BJ (cell line): ENCODE measurements at places on chromosomes 7 and 10.

- DNase-seq: no peak
Measured at GRCh38 chr7:154433632-154434598, 381.7 kb downstream of the DPP6 start.

GRCh38 chr7:106041140-106041717 is 70.9 kb downstream of the SYPL1 start:
- DNase-seq: no peak

- no peak for DNase-seq
Measured at GRCh38 chr7:21763818-21764217, 181.9 kb downstream of the CDCA7L start.

DNA sequence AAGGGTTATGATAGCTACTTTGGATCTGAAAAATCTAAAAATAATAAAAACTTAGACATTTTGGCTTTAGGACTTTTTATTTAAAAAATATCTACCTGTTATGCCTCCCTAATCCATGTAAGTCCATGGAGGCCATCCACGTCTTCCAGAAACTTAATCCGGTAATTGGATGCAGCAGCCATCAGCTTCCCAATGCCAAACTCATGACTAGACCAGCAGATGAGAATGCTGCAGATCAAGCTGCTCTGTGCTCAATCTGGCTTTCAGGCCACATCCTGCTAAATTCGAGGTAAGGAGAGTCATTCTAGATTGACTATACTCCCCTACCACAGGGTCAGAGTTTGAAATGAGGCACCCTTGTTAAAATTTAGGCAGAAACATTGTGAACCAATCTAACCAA is 168.5 kb upstream of the TCERG1L start:
- no peak for DNase-seq

DNA sequence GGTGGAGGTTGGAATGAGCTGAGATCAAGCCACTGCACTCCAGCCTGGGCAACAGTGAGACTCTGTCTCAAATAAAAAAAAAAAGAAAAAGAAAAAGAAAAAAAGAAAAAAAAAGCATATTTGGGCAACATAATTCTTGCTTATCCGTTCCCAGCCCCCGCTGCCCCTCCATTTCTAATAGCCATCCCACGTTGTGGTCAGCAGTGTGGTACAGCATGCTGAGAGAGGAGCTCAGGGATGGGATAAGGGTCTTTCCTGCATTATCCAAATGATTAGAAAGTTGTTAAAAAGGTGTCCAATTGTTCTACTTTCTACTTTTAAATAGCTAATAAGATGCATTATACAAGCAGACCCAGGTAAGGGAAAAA is 104.9 kb upstream of the ZNF92 start:
- DNase-seq: no peak

GRCh38 chr7:81664304-81664703 is 105.5 kb downstream of the HGF start:
- no peak for DNase-seq

GRCh38 chr10:80173466-80173865 is 31.9 kb downstream of the ANXA11 start:
- no peak for DNase-seq

DNA sequence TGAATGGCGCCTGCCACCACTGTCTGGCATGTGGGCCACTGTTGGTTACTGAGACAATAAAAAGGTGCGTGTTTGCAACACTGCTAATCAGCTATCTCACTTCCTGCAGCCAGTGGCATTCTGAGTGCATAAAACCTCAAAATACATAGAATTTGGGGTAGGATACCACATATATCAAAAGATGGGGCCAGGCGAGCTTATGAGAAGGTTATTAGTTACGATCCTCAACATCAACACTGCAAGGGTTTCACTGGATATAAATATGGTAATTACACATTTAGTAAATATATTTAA is 200.2 kb downstream of the WDR37 start:
- no peak for DNase-seq

DNA sequence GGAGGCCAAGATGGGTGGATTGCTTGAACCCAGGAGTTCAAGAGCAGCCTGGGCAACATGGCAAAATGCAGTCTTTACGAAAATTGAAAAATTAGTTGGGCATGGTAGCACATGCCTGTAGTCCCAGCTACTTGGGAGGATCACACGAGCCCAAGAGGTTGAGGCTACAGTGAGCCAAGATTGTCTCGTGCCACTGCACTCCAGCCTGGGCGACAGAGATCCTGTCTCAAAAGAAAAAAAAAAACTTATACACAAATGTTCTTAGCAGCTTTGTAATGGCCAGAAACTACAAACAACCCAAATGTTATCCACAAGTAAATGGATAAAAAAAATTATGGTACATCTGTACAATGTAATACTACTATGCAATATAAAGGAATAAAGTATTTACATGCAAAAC is 12.6 kb downstream of the NT5C2 start:
- DNase-seq: no peak

- no peak for DNase-seq
Measured at GRCh38 chr7:18468795-18469194, 26.8 kb upstream of the HDAC9 start.

GRCh38 chr7:621572-622285 is 102.1 kb upstream of the PDGFA start:
- no peak for DNase-seq

DNA sequence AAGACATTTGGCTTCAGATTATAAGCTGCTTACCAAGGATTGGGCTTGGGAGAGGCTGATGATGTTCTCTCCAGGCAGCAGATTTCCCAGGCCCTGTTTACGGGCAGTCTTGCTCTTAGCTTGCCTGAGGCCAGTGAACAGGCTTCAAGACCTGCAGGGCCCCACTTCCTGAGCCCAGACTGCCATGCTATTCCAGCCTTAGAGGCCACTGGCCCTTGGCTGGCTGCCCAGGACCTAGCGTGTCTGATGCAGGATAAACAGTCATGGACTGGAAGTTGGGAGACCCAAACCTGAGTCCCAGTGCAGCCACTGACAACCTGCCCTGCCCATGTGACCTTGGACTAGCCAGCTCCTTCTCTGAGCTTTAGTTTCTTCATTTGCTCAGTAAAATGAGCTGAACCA is 2.9 kb downstream of the PRXL2A start:
- DNase-seq: no peak

- no peak for DNase-seq
Measured at GRCh38 chr7:11946794-11947193, 114.8 kb upstream of the THSD7A start.

DNA sequence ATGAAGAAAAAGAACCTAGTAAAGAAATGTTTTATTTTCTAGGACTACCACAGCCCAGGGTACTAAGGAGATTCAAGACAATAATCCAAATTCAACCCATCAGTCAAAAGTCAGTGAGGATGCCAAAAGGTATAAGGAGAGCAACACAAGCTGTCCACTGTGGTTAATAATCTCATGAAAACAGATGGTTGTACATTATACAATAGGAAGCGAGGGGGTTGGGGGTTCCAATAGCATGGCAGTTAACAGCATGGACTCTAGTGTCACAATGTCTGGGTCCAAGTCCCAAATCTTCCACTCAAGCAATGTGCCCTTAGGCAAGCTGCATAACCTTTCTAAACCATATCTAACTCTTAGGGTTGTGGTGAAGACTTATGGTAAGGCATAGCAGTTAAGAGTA is 35.1 kb downstream of the BRAF start:
- DNase-seq: no peak

DNA sequence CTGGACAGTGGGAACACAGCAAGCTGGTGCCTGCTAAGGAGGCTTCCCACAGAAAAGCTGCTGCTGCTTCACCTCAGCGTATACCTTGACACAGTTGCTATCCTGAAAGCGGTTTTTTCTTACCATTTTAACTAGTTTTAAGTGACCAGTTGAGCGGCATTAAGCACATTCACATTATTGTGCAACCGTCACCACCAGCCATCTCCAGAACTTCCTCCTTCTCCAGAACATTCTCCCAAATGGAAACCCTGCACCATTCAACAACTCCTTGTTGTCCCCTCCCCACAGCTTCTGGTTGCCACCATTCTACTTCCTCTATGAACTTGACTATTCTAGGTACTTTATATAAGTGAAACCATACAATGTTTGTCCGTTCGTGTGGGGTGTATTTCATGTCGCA is 169.9 kb downstream of the SNX10 start:
- DNase-seq: no peak

GRCh38 chr7:87036985-87037384 is 22.5 kb downstream of the ELAPOR2 start:
- DNase-seq: no peak

GRCh38 chr10:118167056-118167700 is 120.4 kb upstream of the RAB11FIP2 start:
- DNase-seq: no peak

GRCh38 chr10:21194510-21194993 is 297.4 kb upstream of the NEBL start:
- DNase-seq: no peak

DNA sequence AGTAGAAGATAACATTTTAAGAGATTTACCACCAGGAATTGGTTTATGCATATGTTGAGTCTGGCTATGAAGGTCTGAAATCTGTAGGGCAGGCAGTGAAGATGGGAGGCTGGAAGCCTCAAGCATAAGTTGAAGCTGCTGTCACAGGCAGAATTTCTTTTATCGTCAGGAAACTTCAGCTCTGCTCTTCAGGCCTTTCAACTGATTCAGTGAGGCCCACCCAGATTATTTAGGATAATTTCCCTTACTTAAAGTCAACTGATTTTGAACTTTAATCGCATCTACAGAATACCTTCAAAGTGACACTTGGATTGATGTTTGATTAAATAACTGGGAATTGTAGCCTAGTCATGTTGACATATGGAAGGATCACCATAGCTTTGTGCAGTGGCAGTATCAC is 190.5 kb downstream of the PPP1R9A start:
- DNase-seq: no peak

DNA sequence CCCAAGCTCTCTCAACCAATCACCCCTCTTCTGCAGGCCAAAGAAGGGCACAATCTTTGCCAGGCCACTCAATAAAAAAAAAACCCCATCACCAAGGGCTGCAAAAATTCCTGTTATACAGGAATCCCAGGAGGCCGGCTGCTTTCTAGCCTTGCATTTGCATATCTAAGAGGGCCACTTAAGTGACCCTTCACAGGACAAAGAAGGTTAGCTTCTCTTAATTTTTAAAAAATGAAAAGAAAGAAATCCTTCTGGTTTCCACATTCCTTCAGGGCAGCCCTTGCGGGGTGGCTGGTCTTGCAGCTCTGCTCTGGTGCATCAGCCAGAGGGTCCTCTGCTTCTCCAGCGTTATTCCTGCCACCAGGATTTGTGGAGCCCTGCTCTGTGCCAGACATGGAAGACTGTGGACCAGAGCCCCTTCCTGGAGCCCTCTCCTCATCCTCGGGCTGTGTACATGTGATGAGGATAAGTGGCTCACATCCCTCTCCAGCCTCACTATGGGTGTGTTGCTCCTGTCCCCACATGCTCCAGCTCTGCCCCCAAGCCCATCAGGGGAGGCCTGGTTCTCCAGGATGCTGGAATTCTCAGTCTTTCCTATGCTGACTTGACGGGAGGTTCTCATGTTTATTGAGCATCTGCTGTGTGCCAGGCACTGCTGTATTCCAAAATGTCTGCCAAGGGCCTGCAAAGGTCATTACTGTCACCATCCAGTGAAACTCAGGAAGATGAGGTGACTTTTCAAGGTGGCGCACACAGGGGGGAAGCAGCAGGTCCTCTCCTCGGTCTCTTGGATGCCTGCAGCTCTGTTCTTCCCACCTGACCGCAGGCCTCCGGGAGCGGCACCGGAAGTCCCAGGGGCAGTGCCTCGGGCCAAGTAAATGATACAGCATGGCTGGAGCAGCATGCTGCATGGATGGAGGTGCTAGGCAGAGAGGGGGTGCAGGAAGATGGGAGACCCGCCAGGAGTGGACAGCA is 67.7 kb downstream of the ARHGAP22 start:
- no peak for DNase-seq

DNA sequence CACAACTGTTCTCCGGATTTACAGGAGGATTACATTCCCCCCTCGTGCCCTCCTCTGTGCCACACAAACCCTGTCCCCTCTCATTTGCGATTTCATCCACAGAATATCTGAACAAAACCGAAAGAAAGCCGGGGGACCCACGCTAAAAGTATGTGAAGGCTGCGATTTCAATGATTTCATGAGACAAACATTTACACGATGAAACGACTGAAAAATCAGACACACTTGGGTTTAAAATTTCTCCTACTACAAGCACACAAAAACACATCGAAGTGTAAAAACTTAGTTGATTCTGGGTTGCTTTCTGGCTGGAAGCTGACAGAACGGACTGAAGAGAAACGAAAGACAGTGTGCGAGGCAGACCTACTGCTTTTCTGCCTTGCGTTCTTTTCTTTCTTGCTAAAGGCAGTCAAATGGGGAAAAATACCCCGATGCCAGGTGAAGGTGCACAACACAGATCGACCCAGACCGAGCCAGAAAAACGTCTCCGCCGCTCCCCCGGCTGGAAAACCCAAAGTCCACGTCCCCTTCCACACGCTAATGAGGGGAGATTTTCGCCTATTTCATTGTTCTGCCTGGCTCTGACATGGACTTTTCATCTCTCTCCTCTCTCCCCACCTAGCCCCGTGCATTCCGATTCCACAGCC is 1.2 kb downstream of the HIPK2 start:
- DNase-seq: no peak

DNA sequence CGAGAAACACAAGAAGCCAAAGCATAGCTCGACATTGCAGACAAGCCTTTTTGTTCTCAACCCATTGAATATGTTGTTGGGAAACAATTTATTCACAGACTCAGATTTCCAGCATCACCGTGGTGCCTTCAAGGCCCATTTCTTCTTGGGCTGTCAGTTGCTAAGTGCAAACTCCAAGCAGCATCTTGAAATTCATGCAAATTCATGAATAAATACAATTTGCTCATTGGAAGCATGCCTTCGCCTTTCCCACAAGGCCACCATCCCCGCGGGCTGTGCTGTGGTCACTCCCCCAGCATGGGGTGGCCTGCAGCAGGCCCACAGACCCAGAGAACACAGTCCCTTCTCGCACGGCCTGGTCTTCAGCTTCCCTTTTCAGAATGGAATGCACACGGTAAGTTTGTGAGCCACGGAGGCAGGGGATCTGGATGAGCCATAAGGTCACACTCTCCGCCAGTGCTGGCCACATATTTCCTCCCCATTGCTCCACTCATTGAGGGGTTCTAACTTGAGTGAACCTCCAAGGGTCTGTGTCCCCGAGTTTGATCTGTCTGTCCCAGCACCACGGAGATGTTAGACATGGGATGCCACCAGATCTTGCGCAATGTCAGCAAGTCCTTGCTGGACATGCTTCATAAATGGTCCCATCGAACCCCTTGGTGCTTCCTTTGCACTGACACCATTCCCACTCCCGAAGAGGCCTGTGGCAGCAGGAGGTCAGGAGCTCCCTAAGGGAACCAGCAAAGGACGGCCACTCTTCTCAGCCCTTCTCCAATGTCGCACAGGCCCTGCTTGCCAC is 109.5 kb downstream of the GFRA1 start:
- DNase-seq: no peak

GRCh38 chr7:48637382-48637781 is 287.0 kb upstream of the CDC14C start:
- no peak for DNase-seq

DNA sequence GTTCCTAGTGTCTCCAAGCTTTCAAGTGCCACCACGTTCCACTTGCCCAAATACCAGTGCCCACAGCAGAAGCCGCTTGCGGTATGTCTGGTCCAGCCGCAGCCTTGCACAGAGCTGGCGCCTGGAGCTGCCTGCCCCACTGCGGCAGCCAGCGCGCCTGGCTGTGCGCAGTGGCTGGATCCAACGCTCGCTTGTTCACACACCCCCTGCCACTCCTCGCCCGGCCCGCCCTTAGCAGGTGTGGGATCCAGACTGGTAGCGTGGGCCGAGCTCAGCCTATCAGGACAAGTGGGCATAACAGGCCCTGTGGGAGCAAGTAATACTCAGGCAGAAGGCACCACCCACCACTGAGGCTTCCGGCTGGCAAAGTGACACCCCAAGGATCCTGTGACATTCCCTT is 294.4 kb downstream of the GRM8 start:
- no peak for DNase-seq
